ENCODE measurements at places on chromosomes 6 and 20.

GRCh38 chr20:34984756-34985261 is 29.1 kb downstream of the MYH7B start:
- no peak for DNase-seq

GRCh38 chr20:64223526-64224067 is 32.0 kb upstream of the PCMTD2 start:
- no peak for DNase-seq

- DNase-seq, result no peak
These were observed 16.2 kb upstream of the FRMD1 start for GRCh38 chr6:168095171-168095691.

DNA sequence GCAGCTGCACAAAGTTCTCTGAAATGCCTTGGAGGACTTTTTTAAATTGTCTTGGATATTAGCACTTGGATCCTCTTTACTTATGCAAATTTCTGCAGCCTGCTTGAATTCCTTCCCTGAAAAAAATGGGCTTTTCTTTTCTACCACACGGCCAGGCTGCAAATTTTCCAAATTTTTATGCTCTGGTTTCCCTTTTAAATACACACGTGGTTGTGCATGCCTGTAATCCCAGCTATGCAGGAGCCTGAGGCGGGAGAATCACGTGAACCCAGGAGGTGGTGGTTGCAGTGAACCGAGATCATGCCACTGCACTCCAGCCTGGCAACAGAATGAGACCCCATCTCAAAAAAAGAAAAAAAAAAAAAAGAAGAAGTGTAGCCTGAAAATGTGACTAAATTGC is 76.1 kb upstream of the PRND start:
- DNase-seq, result no peak

All from A172 (cell line).